ENCODE measurements at places on chromosomes 11 and 22. TPM values are rescaled to one million over a fixed set of nuclear protein-coding genes. Genes with fewer than 3 reads are reported as not detected.
A peak's percentile ranks its signal among the peaks of the same experiment; 100 is the strongest.

CTSW gene
- total RNA-seq: not detected

DNA sequence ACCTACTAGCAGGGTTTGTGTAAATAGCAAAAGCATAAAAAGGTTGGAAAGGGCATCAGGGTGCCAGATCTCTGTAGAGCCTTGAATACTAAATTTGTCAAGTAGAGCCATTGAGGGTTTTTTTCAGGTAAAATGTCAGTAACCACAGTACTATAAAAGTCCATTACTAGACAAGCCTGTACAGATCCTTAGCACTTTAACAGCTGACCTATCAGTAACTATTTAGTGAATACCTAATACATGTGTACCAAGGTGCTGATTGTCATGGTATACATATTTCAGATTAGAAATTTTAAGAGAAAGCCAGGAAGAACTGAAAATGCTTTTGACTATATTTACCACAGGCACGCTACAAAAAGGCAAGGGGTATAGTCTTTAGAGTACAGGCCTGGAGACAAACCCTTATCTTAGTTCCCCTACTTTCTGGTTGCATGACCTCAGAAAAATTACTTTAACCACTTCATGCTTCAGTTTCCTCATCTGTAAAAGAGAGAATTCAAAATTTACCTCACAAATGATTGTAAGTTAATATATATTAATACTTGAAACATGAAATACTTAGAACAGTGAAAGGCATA lies 57.9 kb downstream of the RAB38 start:
- no peaks in the 10 kb centered on the region for H3K36me3 ChIP-seq
- H3K4me3 ChIP-seq: no peak overlapping the region

GRCh38 chr11:67997475-67997921 lies 6.4 kb downstream of the UNC93B1 start:
- no peak for DNase-seq
- H3K27me3 ChIP-seq: peaks cover 3% of the 10 kb centered on the region
- no peak overlapping the region for H3K27ac ChIP-seq
- H3K4me3 ChIP-seq: no peak overlapping the region
- no peaks in the 10 kb centered on the region for H3K36me3 ChIP-seq

- no peaks in the 10 kb centered on the region for H3K36me3 ChIP-seq
- H3K27me3 ChIP-seq: no peaks in the 10 kb centered on the region
- no peaks in the 10 kb centered on the region for H3K4me1 ChIP-seq
- H3K4me3 ChIP-seq: no peak overlapping the region
- DNase-seq: no peak
Observed at GRCh38 chr11:101812546-101812945, 102.3 kb upstream of the CEP126 start.

PANX2 gene
- total RNA-seq: 30.9 TPM

DNA sequence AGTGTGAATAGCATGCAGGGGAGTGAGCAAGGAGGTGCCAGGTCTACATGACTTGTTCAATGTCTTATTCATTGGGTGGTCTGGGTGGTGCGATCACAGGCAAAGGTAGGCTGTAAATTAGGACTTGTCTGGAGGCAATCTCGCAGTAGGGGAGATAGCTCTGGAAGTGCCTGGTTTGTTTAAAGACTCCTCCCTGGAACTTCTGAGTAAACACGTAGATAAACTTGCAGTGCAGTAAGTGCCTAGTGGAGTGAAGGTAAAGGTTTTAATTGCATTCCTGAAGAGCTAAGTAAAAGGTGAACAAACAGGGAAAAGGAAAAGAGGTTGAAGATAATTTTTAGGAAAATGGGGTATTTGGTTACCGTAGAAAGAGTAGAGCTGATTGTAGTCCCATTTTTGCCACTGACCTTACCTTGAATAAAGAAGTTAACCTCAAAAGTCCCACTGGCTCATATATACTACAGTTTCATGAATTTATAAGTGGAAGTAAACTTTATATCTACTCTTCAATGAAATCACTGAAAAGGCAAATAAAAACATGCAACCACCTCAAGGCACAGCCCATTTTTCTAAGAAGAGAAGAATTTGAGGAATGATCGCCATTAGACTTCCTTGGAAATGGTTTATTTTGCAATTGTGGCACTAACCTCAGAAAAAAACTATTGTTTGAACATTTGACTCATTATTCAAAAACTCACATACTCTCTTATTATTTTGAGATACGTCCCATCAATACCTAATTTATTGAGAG lies 44.3 kb downstream of the AASDHPPT start:
- no peaks in the 10 kb centered on the region for H3K27me3 ChIP-seq
- no peaks in the 10 kb centered on the region for H3K4me1 ChIP-seq
- no peaks in the 10 kb centered on the region for H3K36me3 ChIP-seq
- no peak for DNase-seq

DNA sequence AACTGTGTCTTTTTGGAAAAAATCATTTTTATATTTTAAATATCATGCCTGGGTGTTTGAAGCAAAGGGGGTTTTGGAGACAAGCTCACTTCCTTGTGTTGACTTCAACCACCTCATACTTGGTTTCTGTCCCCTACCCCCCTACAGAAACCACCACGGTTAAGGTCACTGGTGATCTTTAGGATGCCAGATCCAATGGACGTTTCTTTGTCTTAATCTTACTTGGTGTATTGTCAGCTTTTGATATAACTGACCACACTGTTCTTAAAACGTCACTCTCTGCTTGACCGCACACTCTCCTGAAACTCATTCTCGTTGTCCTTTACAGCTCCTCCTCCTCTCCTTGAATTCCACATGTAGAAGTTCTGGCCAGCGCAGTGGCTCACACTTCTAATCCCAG lies 34.8 kb upstream of the SWAP70 start:
- H3K36me3 ChIP-seq: no peaks in the 10 kb centered on the region
- H3K27me3 ChIP-seq: no peaks in the 10 kb centered on the region
- H3K27ac ChIP-seq: no peak overlapping the region

- no peaks in the 10 kb centered on the region for H3K27me3 ChIP-seq
- no peak for DNase-seq
- H3K4me3 ChIP-seq: no peak overlapping the region
- H3K4me1 ChIP-seq: peaks cover 27% of the 10 kb centered on the region
- no peaks in the 10 kb centered on the region for H3K36me3 ChIP-seq
Observed at GRCh38 chr11:108926841-108927577, 262.1 kb downstream of the DDX10 start.

SC5D gene
- 246 TPM for total RNA-seq

GRCh38 chr22:25207553-25208157 lies 8.0 kb downstream of the CRYBB3 start:
- no peak overlapping the region for H3K27ac ChIP-seq
- no peaks in the 10 kb centered on the region for H3K4me1 ChIP-seq
- DNase-seq: no peak

- no peak for DNase-seq
- H3K4me3 ChIP-seq: no peak overlapping the region
- no peaks in the 10 kb centered on the region for H3K4me1 ChIP-seq
- H3K27ac ChIP-seq: no peak overlapping the region
Observed at GRCh38 chr11:134349802-134350355, 18.1 kb downstream of the GLB1L2 start.

CD6 gene
- total RNA-seq: 4.2 TPM

DNA sequence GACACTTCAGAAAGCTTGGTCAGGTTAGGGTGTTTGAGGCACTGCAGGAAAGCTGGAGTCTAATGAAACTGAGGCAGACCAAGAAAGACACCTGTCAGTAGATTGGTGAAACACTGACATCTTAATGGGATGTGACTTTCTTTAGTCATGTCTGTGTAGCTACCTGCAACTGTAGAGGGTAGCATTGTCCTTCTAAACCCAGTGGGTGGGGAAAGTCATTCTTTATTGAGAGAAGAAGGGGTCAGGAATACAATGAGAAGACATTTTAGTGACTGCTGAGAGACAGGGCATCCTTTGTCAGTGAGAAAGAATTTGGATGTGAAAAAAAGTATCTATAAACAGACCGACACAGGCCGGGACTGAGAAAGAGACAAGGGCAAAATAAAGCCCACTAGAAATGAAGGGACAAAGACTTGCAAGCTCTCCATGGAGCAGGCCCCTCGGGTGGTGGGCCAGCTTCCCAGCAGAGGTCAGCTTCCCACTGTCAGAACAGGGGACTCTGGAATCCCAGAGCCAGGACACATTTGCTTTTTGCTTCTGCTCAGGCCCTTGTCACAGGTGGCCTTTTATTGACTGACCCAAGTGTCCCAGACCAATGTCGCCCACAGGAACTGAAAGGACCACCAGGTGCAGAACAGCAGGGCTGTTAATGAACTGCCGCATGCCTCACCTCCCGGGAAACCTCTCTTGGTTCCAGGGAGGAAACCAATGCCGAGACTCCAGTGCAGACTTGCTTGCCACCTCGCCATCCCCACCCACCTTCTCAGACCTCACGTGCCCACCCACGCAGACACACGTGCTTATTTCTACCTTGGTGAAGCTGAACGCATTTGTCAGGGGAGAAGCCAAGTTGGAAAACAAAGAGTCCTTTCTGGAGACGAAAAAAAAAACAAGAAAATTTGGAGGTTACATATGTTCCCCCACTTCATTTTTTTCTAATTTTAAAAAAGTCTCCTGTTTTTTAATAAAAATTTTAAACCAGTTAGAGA lies 212.8 kb downstream of the TENM4 start:
- no peak overlapping the region for H3K27ac ChIP-seq
- H3K27me3 ChIP-seq: no peaks in the 10 kb centered on the region
- no peaks in the 10 kb centered on the region for H3K4me1 ChIP-seq
- no peaks in the 10 kb centered on the region for H3K36me3 ChIP-seq
- no peak overlapping the region for H3K4me3 ChIP-seq

DNA sequence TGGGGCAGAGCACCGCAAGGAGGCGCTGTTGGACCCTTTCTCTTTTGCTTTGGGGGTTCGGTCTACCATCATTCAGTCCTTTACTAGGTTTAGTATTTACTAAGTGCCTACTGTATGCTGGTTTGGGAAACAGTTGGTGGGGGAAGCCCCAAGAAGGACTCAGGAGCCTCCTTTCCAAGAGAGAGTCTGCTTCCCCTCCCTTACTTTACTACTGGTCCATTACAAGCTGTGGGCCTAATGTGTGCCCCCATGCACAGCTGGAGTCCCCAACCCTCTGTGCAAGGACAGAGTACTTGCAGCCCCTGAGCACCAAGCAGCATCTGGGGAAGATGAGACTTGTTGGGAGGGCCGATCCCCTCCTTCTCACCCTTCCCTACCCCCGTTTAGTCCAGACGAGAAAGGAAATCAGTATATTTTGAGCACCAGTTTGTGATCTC lies 876 bp upstream of the UBE2L6 start:
- peaks cover 3% of the 10 kb centered on the region for H3K4me1 ChIP-seq
- H3K27me3 ChIP-seq: no peaks in the 10 kb centered on the region
- H3K36me3 ChIP-seq: no peaks in the 10 kb centered on the region
- peak overlapping the region; percentile 87 for H3K4me3 ChIP-seq
- peak overlapping the region; percentile 82 for H3K27ac ChIP-seq

GRCh38 chr11:47161890-47162289 lies 14.8 kb downstream of the ARFGAP2 start:
- no peaks in the 10 kb centered on the region for H3K27me3 ChIP-seq
- peak overlapping the region; percentile 38 for H3K27ac ChIP-seq
- no peaks in the 10 kb centered on the region for H3K4me1 ChIP-seq
- H3K36me3 ChIP-seq: peaks cover 20% of the 10 kb centered on the region

DNA sequence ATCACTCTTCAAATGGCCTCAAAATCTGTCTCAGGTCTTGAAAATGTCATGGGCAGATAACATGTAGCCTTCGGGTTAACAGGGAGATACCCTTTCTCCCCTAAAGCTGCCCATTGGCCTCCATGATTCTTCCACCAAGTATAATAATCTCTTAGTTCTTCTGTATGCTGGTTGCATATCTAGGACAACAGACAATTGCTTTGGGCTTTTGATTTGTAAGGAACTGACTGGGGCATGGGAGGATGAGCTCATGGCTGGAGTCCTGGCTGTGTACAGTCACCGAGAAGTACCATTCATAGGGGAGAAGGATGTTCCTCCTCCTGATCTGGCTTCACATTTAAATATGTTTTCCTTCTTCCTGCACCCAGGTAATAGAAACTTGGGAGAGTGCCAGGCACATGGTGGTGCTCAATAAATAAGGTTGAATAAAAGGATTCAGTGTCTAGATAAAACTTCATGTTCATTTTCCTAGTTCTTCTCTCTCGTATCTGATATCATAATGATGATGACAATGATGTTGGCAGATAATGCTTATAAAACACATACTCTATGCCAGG lies 2.8 kb upstream of the AMPD3 start:
- H3K4me3 ChIP-seq: no peak overlapping the region
- H3K27me3 ChIP-seq: peaks cover 52% of the 10 kb centered on the region
- H3K36me3 ChIP-seq: no peaks in the 10 kb centered on the region
- H3K4me1 ChIP-seq: peaks cover 23% of the 10 kb centered on the region
- no peak overlapping the region for H3K27ac ChIP-seq
